ENCODE measurements at places on chromosomes 2 and 18.

- DNase-seq = no peak
Measured at GRCh38 chr18:58937071-58937886, 72.6 kb downstream of the ZNF532 start.

- no peak for DNase-seq
Measured at GRCh38 chr2:20451761-20452499, 5.1 kb downstream of the RHOB start.

- DNase-seq = no peak
Measured at GRCh38 chr2:67806816-67807215, 256.0 kb downstream of the C1D start.

GRCh38 chr2:21183306-21183705, 59.5 kb downstream of the TDRD15 start:
- no peak for DNase-seq

GRCh38 chr2:217846321-217846743, 156.5 kb downstream of the TNS1 start:
- no peak for DNase-seq

DNA sequence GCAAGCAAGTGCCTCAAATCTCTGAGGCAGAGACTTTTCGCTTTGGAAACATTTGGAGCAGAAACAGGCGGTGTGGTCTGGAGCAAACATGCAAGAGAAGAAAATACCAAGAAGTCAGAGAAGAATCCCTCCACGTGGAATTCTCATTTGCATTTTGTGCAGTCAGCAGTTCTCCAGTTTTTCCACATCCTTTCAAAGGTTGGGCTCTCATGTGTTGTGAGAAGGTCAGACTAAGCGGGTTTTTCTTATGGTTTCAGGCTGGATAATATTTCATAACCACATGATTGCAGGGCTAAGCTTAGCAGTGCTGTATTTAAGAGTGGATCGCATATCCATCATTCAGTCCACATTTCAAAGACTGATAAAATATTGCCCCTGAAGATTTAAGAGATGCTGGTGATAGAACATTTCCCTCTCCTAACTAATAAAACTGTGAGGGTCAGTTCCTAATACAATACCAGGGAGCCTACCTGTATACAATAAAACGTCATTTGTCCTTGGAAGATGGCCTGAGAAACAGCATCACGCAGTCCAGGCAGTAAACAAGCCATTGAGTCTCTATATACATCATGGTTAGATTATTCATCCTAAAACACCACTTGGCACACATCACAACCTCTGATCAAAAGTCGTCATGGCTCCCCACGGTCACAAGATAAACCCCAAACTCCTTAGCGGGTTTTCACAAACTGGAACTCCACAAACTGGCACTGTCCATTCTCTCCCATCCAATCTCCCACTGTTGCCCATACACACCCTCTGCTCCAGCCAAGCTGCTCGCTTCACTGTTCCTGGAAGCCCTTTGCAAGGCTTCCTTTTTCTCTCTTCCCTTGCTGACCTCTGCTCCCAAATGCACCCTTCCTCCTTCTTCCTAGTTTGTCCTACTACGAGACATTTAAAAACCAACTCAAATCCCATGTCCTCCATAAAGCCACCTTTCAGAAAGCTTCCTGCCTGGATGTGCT, 31.5 kb downstream of the ANKRD44 start:
- no peak for DNase-seq

- peak; percentile 24 for DNase-seq
Measured at GRCh38 chr2:26074676-26075075, 40.8 kb downstream of the RAB10 start.

DNA sequence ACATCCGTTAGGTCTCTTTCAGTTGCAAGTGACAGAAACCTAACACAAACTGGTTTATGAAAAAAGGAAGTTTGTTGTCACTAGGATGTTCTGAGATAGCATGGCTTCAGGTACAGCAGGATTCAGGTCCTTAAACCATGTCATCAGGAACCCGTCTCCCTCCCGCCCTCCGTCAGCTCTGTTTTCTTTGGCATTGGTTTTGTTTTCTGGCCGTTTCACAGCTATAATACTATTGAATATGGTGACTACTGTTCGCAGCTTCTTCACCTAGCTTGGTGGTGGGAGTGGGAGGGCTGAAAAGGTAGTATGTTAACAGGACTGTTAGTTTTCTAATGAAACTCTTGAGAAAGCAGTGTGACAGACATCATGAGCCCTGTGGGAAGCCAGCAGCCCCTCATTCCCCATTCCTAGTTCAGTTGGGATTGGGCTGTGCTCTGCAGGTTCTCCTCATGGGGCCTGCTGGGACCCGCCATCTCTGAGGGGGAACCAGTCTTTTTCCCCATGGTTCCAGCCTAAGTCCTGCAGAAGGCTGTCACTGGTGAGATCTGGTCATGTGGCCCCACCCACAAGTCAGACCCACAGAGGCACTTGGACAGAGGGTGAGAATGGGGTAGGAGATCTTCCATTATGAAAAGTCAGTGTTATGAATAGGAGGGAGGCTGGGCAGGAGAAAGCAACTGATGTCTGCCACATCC, 12.1 kb downstream of the PTMA start:
- no peak for DNase-seq

DNA sequence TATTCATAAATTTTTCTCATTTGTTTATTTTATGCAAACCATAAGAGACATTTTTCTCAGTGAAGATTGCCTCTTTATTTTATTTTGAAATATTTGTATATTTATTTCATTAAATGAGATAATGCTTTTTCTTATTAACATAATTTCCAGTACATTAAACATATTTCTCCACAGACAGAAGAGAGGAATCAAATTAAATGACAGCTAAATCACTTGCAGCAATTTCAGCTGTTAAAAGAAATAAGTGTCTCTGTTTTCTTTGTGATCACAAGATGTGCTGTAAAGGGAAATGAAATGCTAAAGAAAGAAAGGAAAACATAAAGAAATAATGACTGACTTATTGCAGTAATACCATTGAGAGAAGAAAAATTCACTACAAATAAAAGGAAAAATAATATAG, 414.0 kb upstream of the FANCL start:
- no peak for DNase-seq

- no peak for DNase-seq
Measured at GRCh38 chr2:235453605-235454151, 40.2 kb upstream of the AGAP1 start.

GRCh38 chr2:99152199-99152895, 2.4 kb downstream of the TSGA10 start:
- DNase-seq = no peak

- DNase-seq = no peak
Measured at GRCh38 chr2:88813612-88814011, 122.1 kb downstream of the RPIA start.

DNA sequence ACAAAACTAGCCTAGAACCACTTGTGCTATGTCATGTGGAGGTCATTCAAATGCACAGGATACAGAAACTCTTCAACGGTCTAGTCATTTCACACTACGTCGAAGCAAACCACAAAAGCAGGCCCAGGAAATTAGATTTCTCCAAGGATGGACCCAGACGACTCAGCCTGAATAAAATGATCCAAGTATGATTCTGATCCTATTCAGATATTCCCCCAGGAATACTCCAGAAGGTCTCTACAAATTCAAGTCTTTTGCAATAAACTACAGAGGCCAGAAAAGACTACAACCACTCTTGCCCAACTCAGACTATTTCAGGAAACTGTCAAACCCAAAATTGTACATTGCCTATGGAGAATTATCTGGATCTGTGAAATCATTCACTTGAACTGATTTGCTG, 422.5 kb downstream of the METTL4 start:
- DNase-seq = no peak

DNA sequence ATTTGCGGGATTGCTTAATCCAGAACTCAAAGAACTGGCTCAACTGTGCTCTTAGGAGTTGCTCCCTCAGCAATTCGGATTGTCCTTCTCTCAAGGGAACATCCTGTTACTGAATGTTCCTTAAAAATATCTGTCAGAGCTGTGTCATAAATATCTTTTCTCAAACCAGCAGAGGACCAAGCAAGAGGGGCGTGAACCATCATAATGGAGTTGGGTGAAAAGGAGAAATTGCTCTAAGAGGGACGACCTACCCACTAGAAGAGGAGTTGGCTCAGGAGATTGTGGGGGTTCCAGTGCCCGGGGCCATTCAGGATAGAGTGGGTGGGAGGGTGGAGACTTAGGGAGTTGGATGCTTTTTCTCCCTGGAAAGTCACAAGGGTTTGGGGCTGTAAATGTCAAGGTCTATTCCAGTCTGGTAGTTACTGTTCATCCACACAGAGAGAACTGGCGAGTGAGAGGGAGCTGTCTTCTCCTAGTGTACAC, 59.5 kb downstream of the MERTK start:
- DNase-seq = no peak

GRCh38 chr2:29110916-29111535, 4.2 kb upstream of the CLIP4 start:
- no peak for DNase-seq

GRCh38 chr2:204108330-204108751, 171.8 kb downstream of the ICOS start:
- no peak for DNase-seq

DNA sequence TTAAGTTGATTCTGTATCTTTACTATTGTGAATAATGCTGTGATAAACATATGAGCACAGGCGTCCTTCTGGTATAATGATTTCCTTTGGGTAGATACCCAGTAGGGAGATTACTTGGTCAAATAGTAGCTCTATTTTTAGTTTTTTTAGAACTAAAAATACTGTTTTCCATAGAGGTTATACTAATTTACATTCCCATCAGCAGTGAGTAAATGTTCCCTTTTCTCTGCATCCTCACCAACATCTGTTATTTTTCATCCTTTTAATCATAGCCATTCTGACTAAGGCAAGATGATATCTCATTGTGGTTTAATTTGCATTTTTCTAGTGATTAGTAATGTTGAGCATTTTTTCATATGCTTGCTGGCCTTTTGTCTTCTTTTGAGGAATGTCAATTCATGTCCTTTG, 35.1 kb downstream of the PMS1 start:
- DNase-seq = no peak

DNA sequence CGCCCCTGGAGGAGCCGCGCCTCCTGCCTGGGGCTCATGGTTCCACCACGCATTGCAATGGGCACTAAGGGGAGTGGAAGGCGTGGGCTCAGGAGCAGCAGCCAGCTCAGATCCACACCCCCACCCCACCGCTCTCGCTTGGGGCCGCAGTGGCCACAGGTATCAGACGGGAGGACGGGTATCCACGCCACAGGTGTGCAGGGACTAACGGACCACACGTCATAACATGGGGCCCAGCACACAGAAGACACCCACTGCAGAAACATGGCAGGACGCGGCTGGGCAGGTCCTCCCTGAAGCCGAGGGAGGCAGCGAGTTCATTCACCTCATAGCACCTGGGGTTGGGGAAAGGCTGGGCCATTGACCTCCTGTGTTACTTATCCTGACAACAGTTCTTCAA, 13.0 kb downstream of the HDAC4 start:
- DNase-seq = no peak

DNA sequence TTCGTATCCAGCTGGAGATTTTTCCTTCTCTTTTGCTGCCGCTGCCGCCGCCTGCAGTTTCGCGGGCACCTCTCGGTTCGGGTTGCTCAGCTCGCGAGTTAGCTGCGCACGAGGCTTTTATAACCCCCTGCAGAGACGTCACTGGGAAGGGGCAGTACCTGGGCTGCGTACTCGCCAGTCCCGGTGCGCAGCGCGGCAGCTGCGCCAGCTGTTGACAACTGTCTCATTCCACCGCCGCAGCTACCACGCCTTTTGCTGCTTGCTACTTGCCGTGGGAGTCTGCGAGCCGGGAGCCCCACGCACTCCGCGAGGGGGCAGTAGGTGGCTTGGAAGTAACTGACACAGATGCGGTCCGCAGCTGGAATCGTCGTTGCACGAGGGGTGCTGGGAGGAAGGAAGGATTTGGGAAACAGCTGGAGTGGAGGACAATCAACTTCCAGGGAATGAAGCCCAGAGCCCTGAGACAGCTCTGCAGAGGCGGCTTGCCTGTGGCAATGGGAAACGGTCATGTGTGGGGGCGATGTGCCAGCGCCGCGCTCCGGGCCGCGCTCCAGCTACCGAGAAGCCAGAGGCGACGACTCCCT, at the start of gene TACR1:
TACR1 (minus strand) TSS at position 93 of the 584 bp plus-strand sequence. CDS start 586 bp downstream, outside the sequence.
- no peak for DNase-seq

- DNase-seq = no peak
Measured at GRCh38 chr18:3434685-3435084, 15.3 kb upstream of the TGIF1 start.

DNA sequence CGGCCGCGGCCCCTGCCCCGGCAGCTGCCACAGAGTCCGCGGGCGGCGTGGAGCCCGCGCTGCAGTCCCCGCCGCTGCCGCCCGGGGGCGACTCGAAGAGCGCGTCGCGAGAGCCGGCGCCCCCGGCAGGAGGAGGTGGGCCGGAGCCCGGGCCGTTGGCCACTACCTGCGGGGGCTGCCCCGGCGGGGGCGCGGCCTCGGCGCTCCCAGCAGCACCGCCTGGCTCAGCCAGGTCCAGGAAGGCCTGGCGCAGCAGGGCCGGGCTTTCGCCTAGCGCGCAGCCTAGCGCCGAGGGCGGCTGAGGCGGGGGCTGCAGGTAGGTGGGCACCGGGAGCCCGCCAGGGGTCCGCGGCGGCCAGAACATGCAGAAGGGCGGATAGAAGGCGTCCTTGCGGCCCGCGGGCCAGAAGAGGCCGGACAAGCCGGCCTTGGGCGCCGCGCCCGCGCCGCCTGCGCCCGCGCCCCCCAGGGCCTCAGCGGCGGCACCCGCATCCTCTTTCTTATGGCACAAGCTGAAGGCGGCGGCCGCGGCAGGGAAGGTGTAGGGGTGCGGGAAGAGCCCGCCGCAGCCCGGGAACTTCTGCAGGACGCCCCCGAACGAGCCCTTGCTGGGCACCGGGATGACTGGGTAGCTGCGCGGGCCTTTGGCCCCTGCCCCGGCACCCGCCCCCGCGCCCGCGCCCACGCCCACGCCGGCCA, 3.9 kb downstream of the SKOR2 start:
- no peak for DNase-seq

GRCh38 chr2:100840519-100840918, 20.6 kb downstream of the NPAS2 start:
- no peak for DNase-seq

GRCh38 chr2:102439065-102439695, 16.2 kb downstream of the IL18RAP start:
- no peak for DNase-seq

DNA sequence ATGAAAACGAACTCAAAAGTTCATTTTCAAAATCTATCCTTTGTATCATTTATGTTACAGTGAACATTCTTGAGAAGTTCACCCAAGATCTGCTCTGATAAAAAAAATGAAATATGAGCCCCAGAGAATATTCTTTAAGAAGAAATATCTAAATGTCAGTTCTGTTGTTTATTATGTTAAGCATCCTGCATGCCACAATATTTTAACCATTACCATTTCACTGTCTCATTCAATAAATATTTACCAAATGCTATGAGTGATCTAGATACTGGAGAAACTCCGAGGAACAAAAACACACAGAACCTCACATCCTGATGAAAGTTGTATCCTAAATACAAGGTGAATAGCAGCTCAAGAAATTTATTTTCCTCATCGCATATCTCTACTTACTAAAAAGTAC, 170.2 kb downstream of the ZNF385B start:
- no peak for DNase-seq
